EH (cell line): ENCODE measurements at places on chromosomes 7 and 10.

GRCh38 chr10:62029401-62029800 lies 127.9 kb downstream of the ARID5B start:
- peak; percentile 48 for DNase-seq

DNA sequence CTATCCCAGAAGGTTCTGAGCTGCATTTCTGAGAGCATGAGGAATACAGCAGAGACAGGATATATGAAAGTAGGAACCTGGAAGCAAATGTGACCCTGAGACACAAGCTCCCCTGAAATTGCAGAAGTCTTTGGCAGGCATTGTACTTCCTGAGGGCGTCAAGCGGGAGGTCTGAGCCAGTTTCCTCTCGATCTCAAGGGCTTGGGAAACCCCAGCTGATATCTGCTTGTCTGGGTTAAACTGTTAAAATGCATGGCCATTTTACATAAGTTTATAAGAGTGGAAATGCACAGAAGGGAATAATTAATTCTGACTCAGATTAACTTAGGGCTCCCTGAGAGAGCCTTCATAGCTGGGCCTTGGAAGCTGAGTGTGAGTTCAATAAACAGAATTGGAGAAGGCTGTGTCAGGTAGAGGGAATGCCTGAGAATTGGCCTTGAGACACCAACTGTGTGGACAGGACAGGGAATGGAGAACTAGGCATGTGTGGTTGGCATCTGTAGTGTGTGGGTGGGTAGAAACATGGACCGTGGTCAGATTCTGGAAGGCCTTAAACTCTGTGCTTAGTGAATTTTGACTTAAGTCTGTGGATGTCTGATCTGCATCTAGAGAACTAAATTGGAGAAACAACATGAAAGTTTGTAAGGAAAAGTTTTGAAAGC lies 53.3 kb downstream of the WIPF3 start:
- DNase-seq: no peak

DNA sequence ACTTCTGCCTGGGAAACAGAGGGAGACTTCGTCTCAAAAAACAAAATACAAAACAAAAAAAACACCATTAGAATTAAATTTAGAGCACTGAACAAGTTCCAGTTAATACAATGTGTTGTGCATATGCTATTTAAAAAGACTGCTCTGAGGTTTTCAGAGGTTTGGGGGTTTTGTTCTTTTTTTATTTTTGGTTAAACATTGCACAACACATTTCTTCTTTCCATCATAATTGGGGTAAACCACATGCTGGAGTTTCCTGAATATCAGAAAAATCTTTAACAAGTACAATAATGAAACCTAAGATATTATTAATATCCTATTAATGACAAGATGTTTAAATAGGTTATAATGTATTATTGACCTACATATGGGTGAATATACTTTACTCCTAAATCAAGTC lies 26.3 kb downstream of the IGF2BP3 start:
- DNase-seq: no peak

DNA sequence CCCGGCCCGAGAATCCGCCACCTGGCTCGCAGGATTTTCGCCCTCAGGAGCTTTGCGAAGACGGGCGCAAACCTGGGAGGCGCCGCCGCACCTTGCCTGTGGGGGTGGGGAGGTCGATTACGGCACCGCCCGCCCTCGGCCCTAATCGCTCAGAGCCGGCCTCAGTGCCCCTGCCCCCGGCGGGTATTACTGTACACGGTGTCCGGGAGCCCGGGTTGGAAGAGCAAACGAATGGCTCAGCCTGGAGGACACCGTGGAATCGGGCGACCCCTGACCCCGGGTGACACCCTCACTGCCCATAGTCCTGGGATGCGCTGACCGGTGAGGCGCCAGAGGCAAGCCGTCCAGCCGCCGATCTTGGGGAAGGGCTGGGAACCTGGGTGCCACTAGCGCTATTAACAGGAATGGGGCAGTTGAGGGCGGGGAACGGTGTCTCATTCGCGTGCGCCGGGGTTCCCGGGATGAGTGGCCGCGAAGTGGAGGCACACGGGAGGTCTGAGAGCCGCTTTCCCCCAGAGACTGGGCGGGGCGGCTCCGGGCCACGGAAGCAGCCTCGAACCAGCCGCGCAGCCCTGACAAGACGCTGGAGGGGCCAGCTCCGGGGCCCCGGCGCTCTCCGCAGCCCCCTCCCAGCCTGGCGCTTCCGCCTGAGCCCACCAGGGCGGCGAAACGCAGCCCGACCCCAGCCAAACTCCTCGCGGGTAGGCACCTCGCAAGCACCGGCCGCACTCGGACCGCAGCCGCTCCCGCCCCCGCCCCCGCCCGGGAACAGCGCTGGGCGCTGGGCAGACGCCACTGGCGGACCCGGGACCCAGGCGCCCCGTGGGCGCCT lies 167.5 kb downstream of the NRF1 start:
- no peak for DNase-seq

- peak; percentile 62 for DNase-seq
Observed at GRCh38 chr10:88039496-88040200, 176.2 kb downstream of the PTEN start.

- DNase-seq: no peak
Observed at GRCh38 chr10:97001183-97001991, 169.3 kb downstream of the LCOR start.

- no peak for DNase-seq
Observed at GRCh38 chr7:148374396-148375259, 215.9 kb upstream of the C7orf33 start.

GRCh38 chr10:4569151-4569550 lies 256.9 kb upstream of the AKR1E2 start:
- DNase-seq: no peak

DNA sequence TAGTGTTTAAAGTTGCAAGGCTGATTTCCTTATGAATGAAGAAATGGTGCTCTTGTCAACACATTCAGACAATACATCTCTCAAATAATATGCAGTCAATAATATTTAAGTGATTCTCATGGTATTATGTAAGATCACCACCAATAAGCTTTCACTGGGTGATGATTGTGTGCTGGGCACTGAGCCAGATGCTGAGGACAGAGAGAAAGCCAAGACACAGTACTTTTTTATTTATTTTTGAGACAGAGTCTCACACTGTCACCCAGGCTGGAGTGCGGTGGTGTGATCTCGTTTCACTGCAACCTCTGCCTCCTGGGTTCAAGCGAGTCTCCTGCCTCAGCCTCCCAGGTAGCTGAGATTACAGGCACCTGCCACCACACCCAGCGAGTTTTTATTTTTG lies 130.6 kb upstream of the LSM8 start:
- DNase-seq: no peak

GRCh38 chr10:124482236-124482800 lies 20.7 kb downstream of the LHPP start:
- DNase-seq: no peak

DNA sequence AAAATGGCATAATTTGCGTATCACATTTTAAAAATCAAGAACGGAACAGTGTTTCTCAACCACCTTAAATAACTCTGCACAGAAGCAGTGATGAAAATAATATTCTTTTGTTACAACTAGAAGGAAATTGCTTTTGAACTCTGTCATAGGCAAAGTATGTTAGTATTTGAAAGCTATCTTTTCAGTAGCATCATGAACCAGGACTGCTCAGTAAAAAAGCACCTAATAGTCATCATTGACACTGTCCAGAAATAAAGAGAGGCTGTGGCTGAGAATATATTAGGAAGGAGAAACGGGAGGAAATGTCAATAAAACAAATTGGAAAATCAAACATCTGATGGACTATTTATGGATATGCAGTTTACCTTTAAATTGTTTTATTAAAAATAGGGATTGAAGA lies 237.2 kb upstream of the AKR1E2 start:
- peak; percentile 22 for DNase-seq

GRCh38 chr10:1558906-1559305 lies 178.4 kb downstream of the ADARB2 start:
- DNase-seq: no peak

- DNase-seq: peak; percentile 99
Observed at GRCh38 chr10:110410329-110411046, 87.2 kb upstream of the DUSP5 start.

DNA sequence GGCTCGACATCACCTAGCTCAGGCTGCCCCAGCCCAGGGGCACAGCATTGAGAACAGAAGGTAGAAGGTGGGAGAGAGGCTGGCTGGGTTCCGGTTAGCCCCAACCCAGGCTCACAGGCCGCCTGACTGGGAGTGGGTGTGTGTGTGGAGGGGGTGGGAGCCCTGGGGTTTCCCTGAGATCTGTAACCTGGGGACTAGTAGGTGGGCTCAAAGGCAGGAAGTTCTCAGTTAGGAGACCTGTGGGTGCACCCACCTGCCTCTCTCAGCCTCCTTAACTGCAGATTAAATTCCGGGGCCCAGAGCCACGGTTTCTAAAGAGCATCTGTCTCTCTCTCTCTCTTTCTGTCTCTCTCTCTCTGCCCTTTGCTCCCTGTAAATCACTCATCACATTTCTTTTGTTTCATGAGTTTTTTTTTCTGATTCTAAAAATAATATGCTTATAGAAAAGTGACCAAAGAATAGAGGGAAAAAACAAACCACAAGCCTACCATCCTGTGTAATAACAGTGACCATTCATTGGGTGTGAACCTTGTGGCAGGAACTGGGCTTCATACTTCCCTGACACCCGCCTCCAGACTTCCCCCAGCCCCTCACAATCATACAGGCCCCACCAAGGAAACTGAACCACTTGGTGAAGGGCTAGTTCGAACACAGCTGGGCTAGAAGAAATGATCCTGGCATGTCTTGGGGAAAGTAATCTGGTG lies 83.4 kb upstream of the SMNDC1 start:
- DNase-seq: peak; percentile 78

GRCh38 chr10:110395350-110396283 lies 90.9 kb upstream of the SMNDC1 start:
- DNase-seq: peak; percentile 95
